Testis (tissue), 5 donors: ENCODE measurements at places on chromosomes 6 and 20. TPM values are rescaled to one million over a fixed set of nuclear protein-coding genes. Genes with fewer than 3 reads are reported as not detected.

- DNase-seq = no peak
Observed at GRCh38 chr6:83381949-83382348, 48.9 kb downstream of the ME1 start.

GRCh38 chr20:50036703-50037102, 53.9 kb downstream of the SNAI1 start:
- DNase-seq = no peak

DNA sequence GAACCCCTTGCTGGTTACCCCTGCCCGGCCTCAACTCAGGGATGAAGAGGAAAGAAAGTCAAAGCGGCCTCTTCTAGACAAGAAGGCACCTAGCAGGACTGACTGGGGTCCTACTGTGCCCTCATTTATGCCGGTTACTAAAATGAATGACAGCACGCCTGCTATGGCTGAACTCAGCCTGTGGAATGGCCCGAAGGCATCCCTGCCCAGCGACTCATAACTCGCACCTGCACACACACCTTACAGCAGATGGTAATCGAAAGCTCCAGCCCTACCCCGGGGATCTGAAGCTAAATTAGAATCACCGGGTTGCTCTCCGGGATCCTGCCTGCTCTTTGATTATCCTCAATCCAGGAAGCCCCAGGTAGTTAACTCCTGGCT, 747 bp upstream of the TXNDC5 start:
- no peak for DNase-seq

DNA sequence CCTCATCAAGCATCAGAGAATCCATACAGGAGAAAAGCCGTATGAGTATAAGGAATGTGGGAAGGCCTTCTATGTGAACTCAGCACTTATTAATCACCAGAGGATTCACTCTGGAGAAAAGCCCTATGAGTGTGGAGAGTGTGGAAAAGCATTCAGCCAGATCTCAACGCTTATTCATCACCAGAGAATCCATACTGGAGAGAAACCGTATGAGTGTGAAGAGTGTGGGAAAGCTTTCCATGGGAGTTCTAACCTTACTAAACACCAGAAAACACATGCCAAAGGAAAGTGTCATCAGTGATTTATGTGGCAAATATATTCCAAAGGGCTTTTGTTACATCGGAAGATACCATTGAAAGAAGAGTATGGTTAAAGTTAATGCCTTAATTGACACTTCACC, 25.4 kb downstream of the ZKSCAN8 start:
- no peak for DNase-seq

DNA sequence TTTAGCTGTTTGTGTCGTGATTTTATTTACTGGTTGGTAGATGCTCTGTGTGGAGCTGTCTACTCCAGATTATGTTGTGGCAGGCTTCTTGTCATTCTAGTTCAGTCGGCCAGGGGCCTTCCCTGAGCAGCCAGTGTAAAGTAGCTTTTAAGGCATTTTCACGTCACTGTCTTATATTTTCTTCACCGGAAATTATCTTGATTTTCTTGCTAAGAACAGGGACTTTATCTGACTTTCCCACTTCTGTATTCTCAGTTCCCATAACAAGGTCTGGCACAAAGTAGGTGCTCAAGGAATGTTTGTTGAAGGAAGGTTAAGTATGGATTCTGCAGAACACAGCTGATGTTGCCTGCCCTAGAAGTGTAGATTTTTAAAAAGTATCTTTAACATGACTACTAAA, 868 bp downstream of the LTV1 start:
- no peak for DNase-seq

GRCh38 chr20:37228082-37228481, 33.5 kb downstream of the GHRH start:
- no peak for DNase-seq

The MAS1L gene
- not detected for polyA plus RNA-seq

The SRSF12 gene
- 30.1 TPM for polyA plus RNA-seq

The SYNDIG1 gene
- 2.1 TPM for polyA plus RNA-seq
